Suppressor macrophage treated with lipopolysaccharide for 1 hour (primary cell): ENCODE measurements at places on chromosomes 2 and 18.

DNA sequence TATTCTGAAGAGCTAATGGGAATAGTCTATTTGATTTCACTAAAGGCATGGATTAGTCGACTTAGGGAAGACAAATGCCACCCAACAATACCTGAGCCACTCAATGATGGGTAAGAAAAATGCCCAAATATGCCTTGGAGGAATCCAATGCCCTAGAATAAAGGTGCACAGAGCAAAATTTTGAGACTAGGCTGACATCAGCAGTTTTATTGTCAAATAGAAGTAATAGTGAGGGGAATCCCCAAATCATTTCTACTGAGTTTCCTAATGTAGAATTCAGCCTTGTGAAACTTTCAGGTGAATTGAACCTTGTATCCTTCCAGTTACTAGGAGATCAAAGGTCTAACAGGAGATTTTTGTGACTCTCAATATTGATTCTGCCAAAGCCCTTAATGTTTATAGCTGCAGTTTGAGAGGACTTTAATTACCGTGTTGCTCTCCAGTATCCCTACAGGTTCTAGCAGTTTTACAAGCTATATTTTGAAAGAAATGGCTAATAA lies 50.8 kb upstream of the THSD7B start:
- DNase-seq, result no peak

GRCh38 chr18:34122724-34123334 lies 101.9 kb downstream of the NOL4 start:
- peak; percentile 76 for DNase-seq

DNA sequence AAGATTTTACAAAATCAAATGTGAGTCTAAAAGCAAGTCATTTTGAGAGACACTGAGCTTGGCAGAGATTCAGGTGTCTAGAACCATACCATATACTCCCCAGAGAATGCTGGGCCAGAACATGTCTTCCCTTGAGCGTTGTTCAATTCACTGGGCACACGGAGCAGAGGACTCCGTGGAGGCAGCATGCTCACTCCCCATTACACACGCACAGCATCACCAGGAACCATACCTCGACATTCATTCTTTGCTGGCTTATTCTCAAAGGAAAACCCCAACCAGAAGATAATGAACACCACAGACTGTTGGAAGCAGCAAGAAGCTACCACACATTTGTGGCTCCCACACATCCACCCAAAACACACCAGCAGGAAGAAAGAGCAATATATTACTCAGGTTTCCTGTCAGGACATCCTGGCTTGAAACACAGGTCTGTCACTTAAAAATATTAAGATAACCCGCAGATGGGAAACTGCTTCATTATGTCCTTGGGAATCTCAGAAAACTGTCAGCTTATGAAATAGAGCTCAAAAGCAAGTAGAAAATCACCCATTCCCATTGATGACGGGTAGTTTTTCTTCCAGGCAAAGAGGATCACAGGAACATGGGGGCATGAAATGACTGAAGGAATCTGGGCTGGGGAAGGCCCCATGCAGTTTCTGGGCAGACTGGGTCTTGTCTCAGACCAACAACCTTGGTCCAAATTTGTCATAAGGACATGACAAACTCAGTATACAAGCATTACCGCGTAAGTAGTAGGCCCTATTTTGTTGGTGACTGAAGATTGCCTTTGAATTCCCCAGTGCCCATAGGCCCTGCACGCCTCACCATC lies 46.4 kb downstream of the PCBP1 start:
- no peak for DNase-seq

DNA sequence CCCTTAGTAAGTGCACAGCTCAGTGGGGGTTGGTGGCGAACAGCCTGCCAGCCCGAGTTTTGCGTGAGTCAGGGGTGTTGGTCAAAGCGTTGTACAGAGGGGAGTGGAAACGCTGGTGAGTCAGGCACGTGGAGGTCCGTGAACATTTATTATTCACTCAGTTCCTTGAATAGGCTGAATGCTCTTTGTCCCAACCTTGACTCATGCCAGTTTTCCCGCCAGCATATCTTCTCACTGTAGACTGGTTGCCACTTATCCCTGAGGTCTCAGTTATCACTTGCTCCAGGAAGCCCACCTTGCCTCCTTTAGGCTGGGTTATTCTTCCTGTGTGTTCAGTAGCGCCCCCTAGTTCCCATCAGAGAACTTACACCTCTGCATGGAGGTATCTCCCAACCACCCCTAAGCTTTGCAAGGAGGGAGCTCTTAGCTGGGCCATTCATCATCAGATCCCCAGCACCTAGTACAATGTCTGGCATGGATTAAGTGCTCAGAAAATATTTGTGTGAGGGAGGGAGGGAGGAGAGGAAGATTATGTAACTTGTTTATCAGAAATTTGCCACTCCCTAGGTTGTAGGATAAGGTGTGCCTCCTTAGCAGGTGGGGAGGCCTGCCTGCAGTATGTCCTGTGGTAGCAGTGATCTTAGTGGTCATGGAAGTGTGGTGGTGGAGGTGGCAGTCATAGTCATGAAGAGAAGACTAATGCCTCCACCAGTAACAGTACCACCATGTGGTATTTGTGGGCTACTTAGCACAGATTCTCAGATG lies 72.1 kb downstream of the CABLES1 start:
- no peak for DNase-seq

DNA sequence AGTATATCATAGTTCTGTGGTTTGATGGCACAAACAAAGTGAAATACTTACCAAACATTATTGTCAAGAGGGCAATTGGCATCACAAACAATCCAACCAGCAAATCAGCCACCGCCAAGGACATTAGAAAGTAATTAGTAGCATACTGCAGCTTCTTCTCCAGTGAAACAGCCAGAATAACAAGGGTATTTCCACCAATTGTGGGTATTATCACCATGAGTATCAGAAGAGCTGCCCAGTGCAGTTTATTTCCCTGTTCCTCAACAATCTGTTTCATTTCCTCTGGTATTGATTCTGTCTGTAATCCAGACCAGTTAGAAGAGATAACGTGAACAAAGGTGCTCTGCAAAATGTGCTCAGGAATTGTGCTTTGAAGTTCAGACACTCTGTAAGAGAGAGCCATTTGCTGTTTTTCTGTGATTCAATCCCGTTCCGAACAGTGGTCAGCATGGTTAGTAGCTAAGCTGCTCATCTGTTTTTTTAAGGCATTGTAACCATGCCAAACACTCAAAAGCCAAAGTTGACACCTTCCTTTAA lies 1.4 kb downstream of the HTR2B start:
- DNase-seq, result peak; percentile 34

- peak; percentile 34 for DNase-seq
Measured at GRCh38 chr2:219570194-219570923, 980 bp downstream of the OBSL1 start.

- DNase-seq, result peak; percentile 5
Measured at GRCh38 chr18:47036298-47036874, 965 bp upstream of the ELOA2 start.

- no peak for DNase-seq
Measured at GRCh38 chr18:61922435-61922834, 29.6 kb upstream of the RNF152 start.

DNA sequence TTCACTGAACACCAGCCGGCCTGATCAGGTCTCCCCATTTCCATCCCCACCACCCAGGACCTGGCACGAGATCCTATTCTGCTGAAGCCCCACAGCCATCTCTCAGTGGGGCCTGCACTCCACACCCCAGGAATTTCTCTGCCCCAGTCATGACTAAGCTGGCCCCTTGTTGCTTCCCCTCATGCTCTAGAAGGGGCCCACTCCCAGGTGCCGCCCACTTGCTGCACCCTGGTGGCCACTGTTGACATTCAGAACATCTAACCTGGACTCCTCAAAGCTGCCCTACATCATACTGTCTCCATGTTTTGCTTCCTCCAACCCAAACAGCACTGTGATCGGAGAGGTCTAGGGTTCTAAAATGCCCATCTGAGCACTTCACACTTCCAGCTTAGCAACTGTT lies 90.7 kb upstream of the KLHL29 start:
- DNase-seq, result no peak

GRCh38 chr2:114237331-114237730 lies 205.1 kb upstream of the DPP10 start:
- DNase-seq, result no peak

DNA sequence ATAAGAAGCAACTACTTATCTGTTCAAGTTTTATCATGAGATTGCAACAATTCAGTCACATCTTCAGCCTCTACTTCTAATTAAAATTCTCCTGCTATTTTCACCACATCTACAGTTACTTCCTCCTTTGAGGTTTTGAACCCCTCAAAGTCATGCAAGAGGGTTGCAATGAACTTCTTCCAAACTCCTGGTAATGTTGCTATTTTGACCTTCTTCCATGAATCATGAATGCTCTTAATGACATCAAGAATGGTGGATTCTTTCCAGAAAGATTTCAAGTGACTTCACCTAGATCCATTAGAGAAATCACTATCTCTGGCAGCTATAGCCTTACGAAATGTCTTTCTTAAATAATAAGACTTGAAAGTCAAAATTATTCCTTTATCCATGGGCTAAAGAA lies 1052.8 kb upstream of the NRXN1 start:
- no peak for DNase-seq

DNA sequence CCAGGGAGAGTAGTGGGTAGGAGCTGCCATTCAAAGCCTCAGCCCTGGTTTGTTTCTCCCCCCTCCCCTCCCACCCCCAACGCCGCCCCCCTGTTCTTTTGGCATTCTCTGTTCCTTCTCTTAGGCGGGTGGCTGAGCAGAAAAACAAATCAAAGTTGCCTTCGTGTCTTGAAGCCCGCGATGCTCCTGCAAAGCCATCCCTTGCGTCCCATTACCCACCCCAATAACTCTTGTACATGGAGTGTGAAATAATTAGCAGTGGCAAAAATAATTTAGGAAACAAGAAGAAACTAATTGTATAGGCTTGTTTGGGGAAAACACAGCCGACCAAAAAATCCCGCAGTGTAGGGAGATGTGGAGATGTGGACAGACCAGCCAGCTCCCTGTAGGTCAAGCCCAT lies 59.6 kb downstream of the CELF4 start:
- no peak for DNase-seq

- DNase-seq, result no peak
Measured at GRCh38 chr2:239952665-239953417, 72.3 kb downstream of the NDUFA10 start.

DNA sequence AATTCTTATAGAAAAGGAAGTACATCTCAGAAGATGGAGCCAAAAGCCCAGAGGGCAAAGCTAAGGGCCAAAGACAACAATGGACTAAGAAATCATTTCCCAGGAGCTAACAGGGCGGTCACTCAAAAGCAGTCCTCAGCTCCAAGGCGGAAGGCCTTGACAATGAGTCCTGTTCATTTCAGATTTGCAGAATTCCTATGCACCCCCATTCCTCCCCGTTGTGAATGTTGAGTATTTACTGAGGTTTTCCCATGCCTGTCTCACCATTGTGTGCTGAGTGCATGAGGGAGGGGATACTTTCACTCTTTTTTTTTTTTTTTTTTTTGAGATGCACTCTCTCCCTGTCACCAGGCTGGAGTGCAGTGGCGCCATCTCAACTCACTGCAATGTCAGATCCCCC lies 18.8 kb upstream of the DTNB start:
- no peak for DNase-seq

GRCh38 chr2:42770288-42771131 lies 6.6 kb upstream of the OXER1 start:
- peak; percentile 73 for DNase-seq

GRCh38 chr2:172888714-172889669 lies 153.3 kb downstream of the RAPGEF4 start:
- no peak for DNase-seq

- peak; percentile 79 for DNase-seq
Measured at GRCh38 chr2:109510136-109511028, 103.4 kb downstream of the SEPTIN10 start.

DNA sequence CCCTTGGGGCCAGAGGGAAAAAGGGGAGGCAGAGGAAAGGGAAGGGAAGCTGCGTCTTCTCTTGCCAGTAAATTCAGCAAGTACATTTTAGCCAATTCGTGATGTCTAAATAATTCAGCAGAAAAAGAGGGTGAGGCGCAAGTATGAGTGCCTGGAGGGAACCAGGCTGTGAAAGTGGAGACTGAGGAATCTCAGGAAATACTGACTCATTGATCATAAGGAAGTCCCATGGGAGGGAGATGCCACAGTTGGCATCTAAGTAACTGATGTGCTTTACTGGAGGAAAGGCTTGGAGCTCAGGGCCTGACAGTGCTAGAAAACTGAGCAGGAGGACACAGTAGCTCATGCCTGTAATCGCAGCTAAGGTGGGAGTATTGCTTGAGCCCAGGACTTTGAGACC lies 31.1 kb downstream of the KIF5C start:
- no peak for DNase-seq

- no peak for DNase-seq
Measured at GRCh38 chr2:230935130-230935430, 10.0 kb upstream of the GPR55 start.

DNA sequence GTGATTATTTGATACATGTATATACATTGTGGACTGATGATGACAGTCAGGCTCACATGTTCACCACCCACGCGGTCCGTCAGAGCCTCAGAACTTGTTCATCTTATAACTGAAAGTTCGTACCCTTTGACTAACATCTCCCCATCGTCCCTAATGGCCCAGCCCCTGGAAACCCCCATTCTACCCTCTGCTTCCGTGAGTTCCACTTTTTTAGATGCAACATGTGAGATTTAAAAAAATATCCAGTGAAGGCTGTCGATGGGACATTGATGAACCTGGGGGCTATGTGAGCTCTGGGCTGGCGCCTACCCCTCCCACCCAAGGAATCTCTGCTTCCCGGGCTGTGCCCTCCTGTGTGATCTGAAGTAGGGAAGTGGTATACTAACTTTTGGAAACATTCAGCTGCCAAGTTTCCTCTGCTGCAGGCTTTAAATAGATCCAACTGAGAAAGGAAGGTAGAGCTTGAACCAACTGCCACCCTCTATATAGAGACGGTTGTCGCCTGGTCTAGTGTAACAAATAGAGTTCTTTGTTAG lies 163.8 kb downstream of the FAM210A start:
- peak; percentile 99 for DNase-seq

DNA sequence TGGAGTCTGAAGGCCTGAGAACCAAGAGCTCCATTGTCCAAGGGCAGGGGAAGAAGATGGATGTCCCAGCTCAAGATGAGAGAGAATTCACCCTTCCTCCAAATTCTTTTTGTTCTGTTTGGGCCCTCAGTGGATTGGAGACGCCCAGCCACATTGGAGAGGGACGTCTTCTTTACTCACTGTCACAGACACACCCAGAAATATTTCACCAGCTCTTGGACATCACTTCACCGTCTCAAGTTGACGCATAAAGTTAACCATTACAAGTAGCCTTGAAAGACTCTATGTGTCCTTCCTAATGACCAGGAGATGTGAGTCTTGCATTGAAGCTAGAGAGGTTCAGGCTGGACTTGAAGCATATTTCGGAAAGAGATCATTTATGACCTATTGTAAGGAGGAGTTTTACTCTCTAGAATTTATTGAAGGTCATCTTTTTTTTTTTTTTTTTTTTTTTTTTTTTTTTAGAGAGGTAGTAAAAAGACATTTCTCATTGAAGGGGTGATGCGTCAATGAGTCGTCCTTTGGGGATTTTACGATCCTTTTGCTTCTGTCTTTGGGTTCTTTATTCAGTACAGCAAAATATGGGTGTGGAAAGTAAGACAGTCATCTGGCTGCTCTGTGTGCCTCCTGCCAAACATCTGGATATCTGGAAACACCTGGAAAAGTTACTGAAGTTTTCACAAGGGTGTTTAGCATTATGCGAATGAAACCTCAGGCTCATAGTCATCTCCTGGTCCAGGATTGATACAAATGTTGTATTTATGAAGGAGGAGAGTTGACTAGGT lies 118.1 kb downstream of the PRPF40A start:
- peak; percentile 77 for DNase-seq

- no peak for DNase-seq
Measured at GRCh38 chr18:79385708-79386341, 9.9 kb upstream of the NFATC1 start.

- DNase-seq, result no peak
Measured at GRCh38 chr2:54805255-54805654, 81.8 kb downstream of the EML6 start.

- no peak for DNase-seq
Measured at GRCh38 chr2:64542071-64543007, 18.2 kb downstream of the AFTPH start.
